ENCODE measurements at places on chromosomes 6 and 20.

- no peak for DNase-seq
These were observed 107.5 kb downstream of the TMEM170B start for GRCh38 chr6:11645016-11645415.

- no peak for DNase-seq
These were observed 134.9 kb upstream of the STMND1 start for GRCh38 chr6:16966791-16967469.

- DNase-seq, result no peak
These were observed 142.2 kb upstream of the AFDN start for GRCh38 chr6:167684276-167685104.

DNA sequence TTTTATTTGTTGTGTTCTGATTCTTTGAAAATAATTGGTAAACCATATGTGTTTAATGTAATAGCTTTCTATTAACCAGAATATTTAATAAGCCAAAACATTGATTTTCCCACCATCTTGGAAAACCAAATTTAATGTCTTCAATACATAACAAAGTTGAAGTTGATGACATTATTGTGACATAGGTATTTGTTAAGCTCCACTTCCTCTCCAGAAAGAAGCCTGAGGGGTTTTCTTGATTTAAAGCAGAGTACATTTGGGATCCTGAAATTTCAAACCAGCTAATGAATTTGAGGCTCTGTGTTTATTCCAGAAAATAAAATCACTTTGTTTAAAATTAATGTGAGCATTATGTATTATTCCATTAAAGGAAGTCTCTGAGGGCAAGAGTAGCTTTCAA is 106.3 kb downstream of the PERP start:
- no peak for DNase-seq

- no peak for DNase-seq
These were observed 212.5 kb upstream of the SUPT3H start for GRCh38 chr6:45590226-45590625.

- no peak for DNase-seq
These were observed 95.1 kb downstream of the SNAP25 start for GRCh38 chr20:10313701-10314100.

DNA sequence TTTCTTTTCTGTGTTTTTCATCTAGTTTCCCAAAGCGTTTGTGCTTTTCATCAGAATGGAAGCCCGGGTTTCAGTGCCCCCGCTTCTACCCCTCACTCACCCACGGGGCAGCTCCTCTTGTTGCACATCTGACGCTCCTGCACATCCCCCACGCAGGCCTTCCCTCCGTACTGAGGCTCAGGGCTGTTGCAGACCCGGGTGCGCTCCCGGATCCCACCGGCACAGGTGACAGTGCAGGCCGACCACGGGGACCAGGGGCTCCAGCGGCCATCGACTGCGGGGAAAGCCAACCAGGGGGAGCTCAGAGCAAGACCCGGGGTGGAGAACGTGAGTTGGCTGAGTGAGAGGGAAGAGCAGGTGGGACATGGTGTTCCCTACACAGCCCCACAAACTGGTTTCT is 19.0 kb downstream of the THBS2 start:
- peak; percentile 52 for DNase-seq

- no peak for DNase-seq
These were observed 265.1 kb downstream of the PREX1 start for GRCh38 chr20:48562586-48563116.

DNA sequence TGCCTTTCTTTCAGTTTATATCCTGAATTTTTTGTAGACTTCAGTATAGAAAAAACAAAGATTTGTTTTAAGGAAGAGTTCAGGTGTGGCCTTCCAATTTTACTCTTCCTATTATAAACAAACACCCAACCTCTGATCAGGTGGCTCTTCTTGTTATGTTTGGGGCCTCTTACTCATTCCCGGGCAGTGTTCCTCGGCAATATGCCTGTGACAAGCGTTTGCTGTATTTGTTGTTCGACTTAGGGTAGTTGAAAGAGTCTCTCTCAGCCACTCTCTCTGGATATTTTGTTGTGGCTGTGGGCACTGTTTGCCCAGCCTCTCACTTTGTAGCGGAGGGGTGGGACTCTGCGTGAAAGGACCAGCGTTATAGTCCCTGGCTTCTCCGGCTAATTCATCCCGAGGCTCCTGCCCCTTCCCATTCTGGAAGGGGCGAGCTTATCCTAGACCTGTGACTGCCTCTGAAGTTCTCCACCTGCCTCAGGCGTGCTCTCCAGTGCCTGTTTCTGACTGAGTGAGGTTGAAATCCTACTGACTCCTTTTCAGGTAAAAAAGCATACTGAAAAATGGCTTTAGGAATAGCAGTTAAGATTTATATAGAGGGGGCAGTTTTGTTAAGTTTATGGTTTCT is 97.4 kb downstream of the PLCB4 start:
- DNase-seq, result no peak

DNA sequence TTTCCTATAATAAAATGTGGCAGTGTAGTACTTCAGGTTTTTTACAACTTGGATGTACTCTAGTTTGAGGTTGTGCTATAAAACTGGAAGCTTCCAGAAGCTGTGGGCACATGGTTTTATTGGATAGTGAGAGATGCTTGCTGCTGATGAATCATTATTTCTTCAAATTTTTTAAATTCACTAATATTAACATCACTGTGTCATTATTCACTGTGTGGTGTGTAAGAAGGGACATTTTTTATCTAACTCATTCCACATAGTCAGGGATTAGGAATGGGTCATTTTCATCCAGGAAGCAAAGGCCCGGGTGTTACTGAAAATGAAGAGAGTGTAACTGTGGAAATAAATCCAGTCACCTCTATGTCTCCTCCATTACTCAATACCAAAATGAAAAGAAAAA is 421.0 kb downstream of the TENT5A start:
- DNase-seq, result no peak

GRCh38 chr6:166331503-166332415 is 10.6 kb downstream of the SFT2D1 start:
- DNase-seq, result no peak

DNA sequence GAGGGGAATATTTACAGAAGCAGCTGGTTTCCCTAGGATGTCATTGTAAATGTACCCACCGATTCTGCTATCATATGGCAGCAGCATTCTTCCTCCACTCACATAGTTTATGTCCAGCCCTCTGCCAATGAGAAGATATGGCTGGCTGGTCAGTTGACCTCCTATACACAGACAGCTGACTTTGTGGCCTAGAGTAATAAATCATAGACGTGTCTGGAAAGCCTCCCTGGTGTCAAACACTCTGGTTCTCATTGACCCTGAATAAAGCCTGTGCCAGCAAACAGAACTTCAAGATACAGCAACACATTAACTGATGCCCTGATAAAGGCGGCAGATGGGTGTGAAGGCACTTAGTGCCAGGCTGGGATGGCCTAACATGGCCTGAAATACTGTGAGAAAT is 52.6 kb downstream of the GPR63 start:
- DNase-seq, result no peak

DNA sequence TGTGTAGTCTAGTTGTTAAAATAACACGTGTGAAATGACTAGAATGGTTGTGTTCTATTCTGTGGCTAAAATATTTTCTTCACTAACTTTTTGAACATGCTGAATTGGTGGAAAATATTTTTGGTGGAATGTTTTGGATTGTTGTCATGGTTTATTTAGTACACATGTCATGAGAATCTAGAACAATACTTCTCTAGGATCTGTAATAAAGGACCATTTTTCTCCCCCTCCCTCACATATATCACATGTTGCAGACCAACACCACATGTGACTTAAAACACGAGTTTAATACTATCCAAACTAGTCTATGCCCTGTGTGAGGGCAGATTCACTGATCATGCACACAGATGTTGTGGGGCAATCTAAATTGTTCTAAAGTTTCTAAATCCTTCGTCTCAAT is 29.2 kb downstream of the FIG4 start:
- DNase-seq, result no peak

DNA sequence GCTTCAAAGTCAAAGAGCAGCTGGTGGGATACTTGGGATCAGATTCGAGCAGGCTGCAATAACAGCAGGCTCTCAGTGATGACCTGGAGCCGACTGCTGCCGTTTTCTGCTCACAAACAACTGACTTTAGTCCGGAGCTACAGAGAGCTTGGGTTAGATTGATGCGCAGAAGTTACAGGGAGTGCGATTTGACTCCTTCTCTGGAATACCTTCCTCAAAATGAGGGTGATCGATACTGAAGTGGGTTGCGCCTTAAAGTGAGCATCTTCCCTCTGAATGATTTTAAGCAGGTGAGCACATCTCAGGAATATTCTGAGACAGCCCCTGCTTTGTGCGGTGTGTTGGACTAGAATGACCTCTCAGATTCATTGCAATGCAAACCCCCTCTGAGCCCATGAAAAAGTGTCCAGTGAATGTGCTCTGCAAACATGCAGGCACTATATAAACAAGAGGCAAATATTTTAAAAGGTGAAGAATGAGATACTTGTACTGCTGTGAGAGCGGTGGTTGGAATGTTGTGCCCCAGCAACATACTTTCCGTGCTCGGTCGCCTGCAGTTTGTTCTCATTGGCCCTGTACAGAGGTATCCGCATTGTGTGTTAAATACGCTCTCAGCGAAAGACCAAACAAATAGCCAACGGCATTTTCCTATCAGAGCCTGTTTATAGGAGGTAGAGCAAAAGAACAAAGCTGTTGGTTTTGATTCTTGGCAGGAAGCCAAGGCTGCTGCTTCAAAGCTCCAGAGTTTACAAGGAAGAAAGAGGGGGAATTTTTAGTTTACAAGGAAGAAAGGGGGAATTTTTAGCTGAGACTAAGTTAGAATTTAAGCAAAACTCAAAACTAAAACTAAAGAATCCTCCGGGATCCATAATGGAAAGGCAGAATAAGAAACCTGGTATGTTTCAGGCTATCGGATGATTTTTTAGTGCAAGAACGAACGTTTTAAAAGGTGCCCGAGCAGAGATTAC is 67.7 kb downstream of the PHACTR2 start:
- DNase-seq, result no peak

DNA sequence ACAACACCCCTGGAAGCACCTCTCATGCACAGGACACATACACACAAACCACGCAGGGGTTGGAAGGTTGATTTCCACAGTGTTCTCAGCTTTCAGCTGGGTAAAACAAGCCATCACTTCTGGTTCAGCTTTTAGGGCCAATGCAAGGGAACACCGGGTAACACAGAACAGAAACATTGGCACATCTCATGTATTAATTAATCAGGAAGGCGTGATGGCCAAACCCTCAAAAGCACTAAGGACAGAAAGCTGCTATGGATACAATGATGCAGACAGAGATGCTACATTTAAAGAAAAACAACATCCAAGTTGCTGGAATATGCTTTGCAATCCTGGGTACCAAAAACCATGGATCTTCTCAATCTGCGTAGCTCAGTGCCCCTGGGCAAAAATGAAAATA is 104.3 kb upstream of the BEND6 start:
- no peak for DNase-seq

- no peak for DNase-seq
These were observed 87.8 kb downstream of the CARMIL1 start for GRCh38 chr6:25366903-25367545.

- no peak for DNase-seq
These were observed 30.6 kb upstream of the GRM4 start for GRCh38 chr6:34176261-34177031.

- no peak for DNase-seq
These were observed 66.5 kb downstream of the ILRUN start for GRCh38 chr6:34630040-34630439.

- DNase-seq, result no peak
These were observed 24.5 kb downstream of the CHMP4B start for GRCh38 chr20:33835615-33836172.

DNA sequence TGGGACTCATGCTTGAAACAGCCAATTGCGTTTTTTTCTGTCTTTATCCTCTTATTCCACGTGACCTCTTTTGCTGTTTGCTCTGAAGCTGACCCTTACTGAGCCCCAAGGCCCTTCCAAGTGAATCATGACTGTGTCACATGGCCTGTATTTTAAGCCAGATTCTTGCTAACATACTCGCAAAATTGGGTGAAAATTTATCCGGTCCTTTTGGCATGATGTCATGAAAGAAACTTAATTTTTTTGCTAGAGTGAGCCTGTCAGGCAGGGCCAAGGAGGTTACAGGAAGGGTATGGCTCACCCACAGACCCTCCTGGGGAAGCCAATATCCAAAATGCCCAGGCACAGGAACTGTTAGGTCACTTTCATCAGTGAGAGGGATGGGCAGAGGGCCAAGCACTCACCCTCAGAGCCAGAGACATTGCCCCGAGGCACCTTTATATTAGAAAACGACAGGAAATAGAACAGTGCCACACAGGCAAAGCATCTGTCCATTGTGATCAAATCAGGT is 296.7 kb downstream of the CDH26 start:
- no peak for DNase-seq

- no peak for DNase-seq
These were observed 95.5 kb upstream of the LGSN start for GRCh38 chr6:63415286-63415685.

DNA sequence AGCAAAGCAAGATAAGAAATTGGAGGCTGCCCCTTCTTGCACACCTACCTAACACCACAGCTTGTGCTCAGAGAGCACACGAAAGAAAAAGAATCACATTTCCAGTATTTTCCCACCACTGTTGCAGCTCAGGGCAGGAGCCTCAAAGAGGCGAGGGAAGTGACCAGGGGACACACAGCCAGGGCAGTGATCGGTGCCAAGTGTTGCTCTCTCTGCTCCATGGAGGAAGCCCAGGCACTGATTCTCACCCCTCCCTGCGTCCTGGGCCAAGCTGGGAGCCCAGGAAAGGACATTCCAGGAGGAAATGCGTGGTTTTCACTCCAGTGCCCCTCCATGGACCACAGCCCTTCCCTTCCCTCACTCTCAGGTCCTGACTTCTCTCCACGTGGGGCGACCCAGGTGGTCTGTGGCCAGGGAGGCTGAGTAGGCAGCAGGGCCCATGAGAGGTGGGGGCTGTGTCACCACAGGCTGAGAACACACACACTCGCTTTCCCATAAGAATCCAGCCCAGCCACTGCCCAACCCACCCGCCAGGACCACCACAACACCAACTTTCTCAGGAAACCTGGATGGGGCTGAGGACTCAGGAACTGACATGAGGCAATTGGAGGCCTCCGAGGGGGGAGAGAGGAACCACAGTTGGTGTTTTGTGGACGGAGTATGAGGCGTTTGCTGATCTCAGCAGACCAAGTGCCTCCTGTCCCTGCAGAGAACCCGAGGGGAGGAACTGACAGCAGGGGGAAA is 81.7 kb upstream of the MAFB start:
- no peak for DNase-seq

DNA sequence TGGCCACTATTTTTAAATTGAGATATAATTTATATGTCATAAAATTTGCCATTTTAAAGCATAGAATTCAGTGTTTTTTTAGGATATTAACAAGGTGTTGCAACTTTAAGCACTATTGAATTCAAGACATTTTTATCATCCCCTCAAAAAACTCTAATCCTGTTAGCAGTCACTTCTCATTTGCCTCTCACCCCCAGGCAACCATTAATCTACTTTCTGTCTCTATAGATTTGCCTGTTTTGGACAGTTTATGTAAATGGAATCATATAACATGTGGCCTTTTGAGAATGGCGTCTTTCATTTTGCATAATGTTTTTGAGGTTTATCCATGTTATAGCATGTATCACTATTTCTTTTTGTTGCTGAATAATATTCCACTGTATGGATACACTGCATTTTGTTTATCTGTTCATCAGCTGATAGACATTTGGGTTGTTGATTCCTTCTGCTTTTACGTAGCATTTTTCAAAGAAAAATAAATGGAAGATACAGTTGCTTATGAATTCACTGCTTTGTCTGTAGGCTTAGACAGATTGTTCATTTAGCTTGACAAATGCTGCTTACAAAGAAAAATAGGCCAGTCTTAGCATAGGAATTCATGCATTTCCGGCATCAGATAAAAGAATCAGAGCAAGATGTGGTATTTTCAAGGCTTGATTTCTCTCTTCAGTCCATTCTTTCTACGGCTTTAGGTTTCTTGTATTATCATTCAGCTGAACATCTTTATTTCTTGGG is 52.9 kb downstream of the STK4 start:
- no peak for DNase-seq

GRCh38 chr20:53872561-53873229 is 197.7 kb downstream of the BCAS1 start:
- DNase-seq, result no peak

Measured in natural killer cell treated with Interleukin-12 subunit alpha and Interleukin-12 subunit beta and Interleukin-15 and Interleukin-18, amount 100 ng/mL, for 72 hours (primary cell).